ENCODE measurements at places on chromosomes 12 and 14. TPM values are rescaled to one million over a fixed set of nuclear protein-coding genes. Genes with fewer than 3 reads are reported as not detected.

ANO2 gene
- not detected for total RNA-seq

LRRIQ1 gene
- total RNA-seq, result not detected

BATF gene
- 18.1 TPM for total RNA-seq

PIANP gene
- not detected for total RNA-seq

TBC1D30 gene
- 0.13 TPM for total RNA-seq

EIF2S3B gene
- not detected for total RNA-seq

LRRC10 gene
- not detected for total RNA-seq

NXPH4 gene
- not detected for total RNA-seq

CLEC6A gene
- total RNA-seq, result not detected

DNAI7 gene
- 0.49 TPM for total RNA-seq

IRAK3 gene
- total RNA-seq, result 28.8 TPM

MIP gene
- not detected for total RNA-seq

BIN2 gene
- 249 TPM for total RNA-seq

NYNRIN gene
- 0.10 TPM for total RNA-seq

LIN7A gene
- total RNA-seq, result not detected

KRT77 gene
- 0.13 TPM for total RNA-seq
